ENCODE measurements at places on chromosomes 1 and 21.

GRCh38 chr1:82466891-82467290 is 666.2 kb downstream of the ADGRL2 start:
- no peak for DNase-seq

DNA sequence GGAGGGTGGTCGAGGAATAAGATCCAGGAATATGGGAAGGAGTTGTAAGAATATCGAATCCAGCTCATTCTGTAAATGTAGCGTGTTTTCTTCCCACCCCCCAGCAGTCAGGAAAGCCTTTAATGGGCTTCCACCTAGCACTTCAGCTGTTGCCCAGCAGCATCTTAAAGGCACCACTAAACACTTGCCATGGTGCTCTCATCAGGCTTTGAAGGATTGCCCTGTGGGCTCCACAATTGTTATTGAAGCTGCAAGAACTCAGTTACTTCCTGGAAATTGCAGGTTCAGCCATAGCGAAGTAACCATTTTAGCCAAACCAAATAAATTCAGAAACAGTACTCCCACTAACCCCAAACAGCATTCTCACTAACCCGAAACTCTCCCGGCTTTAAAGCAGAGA is 511.2 kb downstream of the PLPP3 start:
- no peak for DNase-seq

- peak; percentile 51 for DNase-seq
Measured at GRCh38 chr1:230158415-230159291, 91.6 kb downstream of the GALNT2 start.

DNA sequence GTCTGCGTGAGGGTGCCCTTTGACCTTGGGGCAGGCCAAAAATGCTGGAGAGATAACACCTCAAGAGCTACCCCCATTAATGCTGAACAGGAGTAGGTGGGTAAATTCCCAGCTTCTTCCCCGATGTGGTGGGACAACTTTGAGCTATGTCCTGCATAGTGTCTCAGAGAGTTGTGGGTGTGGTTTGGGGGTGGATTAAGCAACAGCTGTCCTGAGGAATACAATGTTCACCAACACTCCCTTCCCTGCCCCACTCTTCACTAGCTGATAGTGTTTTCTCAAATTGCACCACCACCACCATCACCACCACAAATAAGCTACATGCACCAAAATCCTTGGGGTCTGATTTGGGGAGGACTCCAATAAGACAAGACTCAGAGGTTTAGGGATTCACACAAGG is 258.4 kb downstream of the HLX start:
- DNase-seq, result no peak

- no peak for DNase-seq
Measured at GRCh38 chr1:3501856-3502640, 47.6 kb downstream of the ARHGEF16 start.

DNA sequence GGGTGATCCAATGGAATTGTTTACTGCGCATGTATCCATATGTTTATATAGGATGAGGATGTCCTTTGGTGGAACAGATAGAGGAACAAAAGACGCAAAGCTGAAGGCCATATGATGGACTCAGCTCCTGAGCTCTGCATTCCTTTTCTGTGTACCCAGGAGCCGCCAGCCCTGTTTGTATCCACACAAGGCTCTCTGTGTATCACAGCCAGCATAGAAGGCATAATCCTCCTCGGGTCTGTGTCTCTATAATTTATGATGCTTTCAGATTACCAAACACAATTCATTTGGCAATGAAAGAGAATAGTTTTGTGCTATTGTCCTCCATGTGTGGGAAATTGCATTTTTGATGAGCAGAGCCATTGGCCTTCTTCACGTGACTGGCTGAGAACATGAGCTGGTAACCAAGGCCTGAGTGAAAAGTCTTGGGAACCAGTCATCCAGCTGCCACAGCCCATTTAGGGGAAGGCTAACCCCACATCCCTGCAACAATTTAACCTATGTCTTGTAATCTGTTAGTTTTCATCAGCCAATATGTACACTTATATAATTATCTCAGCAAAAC is 119.2 kb downstream of the PBX1 start:
- no peak for DNase-seq

Data from NCI-H2171 treated with DMSO at 0.1 percent for 48 hours (cell line).